ENCODE measurements at places on chromosomes 13 and 19. TPM values are rescaled to one million over a fixed set of nuclear protein-coding genes. Genes with fewer than 3 reads are reported as not detected.

Gene FUT2
- not detected for total RNA-seq

DNA sequence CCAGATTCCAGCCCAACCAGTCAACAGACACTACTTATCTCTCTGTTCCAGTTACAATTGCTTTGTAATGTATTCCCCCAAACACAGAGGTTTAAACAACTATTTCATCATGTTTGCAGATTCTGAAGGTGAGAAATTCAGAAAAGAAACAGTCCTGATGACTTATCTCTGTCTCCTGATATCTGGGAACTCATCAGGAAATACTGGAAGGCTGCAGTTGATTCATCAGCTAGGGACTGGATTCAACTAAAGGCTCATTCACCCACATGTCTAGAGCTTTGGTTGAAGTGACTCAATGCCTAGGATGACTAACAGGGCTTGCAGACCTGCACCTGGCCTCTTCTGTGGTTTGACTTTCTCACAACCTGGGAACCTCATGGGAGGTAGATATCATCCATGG is 56.6 kb upstream of the GPC6 start:
- DNase-seq, result no peak

Gene ZNF737
- 14.9 TPM for total RNA-seq

DNA sequence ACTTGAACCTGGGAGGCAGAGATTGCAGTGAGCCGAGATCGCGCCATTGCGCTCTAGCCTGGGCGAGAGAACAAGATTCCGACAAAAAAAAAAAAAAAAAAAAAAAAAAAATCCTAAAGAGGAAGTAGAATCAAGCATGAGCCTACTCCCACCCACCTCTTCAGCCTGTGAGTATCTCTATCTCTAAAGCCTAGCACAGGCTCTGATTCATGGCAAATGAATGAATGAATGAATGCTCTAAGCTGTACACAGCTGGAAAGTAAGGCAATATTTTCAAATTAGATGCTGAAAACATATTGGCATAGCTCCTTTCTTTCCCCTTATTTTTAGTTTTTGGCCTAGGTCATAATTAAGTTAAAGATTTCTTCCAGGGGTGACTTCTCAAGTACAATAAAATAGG is 35.7 kb upstream of the FAM216B start:
- DNase-seq, result no peak

GRCh38 chr19:38173291-38174041 is 50.6 kb downstream of the DPF1 start:
- no peak for DNase-seq

DNA sequence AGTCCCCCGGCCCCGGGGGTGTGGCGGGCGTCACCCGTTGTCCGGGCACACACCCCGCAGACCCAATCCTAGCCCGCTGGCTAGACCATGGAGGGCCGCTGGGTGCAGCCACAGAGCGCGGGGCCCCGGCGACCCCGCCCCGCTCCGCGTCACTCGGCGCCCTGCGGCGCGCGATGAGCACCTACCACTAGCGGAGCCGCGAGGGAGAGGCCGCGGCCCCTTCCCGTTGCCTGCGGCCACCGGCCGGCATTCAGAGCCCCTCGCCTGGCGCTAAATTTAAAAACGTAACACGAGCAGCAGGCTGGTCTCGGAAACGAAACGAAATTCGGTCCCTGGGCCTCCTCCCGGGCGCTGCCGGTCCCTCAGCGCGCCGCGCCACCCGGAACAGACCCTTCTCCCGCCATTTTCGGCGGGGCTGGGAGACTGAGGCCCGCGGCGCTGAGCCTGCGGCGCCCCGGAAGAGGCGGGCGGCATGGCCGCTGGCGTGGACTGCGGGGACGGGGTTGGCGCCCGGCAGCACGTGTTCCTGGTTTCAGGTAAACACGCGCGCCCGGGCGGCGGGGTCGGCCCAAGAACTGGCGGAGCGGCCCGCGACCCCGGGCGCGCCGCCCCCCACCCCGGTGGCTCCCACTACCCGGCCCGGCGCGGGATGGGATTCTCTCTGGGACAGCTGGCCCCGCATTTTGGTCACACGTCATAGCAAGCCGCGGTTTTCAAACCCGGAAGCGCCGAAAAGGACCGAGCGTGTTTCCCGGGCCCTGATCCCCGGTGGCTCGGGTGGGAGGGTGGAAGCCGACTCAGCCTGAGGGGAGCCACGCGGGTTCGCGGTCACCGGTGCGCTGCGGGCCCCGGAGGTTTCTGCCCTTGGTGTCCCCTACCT is at the start of gene RNASEH2B:
TSS of gene RNASEH2B (plus strand) at position 187 of the 880 bp plus-strand sequence. CDS start at position 473, 286 bp downstream.
- DNase-seq, result peak; percentile 75

Gene CCDC159
- 18.6 TPM for total RNA-seq

Gene TTC9B
- total RNA-seq, result not detected

DNA sequence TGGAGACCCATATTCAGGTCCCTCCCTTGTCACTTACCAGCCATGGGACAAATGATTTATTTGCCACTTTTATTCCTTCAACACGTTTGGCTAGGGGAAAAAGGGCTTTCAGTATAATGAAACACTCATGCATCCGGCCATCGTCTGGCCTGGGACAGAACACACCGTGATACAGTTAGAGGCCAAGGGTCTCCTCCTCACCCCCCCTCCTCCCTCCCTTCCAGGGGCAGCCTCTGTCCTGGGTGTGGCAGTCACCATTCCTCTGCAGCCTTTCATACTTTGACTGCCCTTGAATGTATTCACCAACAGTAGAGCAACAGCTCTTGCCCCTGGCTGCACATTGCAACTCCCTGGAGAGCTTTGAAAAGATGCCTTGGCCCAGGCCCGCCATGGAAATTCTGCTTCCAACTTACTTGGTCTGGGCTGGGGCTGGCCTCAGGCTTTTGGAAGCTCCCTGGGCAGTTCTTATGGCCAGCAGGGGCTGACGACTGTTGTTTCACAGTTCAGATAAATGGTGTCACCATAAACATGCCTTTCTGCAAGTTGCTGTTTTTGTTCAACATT is 3.0 kb downstream of the PAK4 start:
- no peak for DNase-seq

- DNase-seq, result no peak
Measured at GRCh38 chr13:98913741-98914140, 64.1 kb downstream of the DOCK9 start.

Gene RELB
- 71.3 TPM for total RNA-seq

- no peak for DNase-seq
Measured at GRCh38 chr13:102470283-102470917, 68.6 kb upstream of the FGF14 start.

- no peak for DNase-seq
Measured at GRCh38 chr13:114166381-114167131, 12.5 kb upstream of the CFAP97D2 start.

DNA sequence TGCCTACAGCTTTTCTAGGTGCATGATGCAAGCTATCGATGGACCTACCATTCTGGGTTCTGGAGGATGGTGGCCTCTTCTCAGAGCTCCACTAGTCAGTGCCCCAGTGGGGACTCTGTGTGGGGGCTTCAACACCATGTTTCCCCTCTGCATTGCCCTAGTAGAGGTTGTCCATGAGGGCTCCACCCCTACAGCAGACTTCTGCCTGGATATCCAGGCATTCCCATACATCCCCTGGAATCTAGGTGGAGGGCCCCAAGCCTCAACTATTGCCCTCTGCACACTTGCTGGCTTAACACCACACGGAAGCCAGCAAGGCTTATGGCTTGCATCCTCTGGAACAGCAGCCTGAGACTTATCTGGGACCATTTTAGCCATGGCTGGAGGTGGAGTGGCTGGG is 1299.9 kb upstream of the MIR17HG start:
- no peak for DNase-seq

DNA sequence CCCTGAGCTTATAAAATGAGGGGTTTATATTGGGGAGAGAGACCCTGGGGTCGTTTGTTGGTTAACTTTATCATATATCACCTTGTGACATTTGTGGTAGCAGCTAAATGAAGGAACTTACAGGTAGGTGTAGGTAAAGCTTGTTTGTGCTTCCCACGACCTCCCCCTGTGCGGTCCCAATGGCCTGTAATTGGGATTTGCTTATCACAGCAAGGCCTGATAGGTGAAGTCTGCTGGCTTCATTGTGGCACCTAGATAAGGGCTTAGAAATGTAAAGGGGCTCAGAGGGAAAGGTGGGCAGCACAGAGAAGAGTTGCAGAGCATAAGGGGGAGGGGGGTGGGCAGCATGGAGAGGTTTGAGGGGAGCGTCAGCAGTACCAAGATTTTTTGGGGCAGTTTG is 35.5 kb upstream of the MLNR start:
- no peak for DNase-seq
